ENCODE measurements at places on chromosomes 12 and 14.

DNA sequence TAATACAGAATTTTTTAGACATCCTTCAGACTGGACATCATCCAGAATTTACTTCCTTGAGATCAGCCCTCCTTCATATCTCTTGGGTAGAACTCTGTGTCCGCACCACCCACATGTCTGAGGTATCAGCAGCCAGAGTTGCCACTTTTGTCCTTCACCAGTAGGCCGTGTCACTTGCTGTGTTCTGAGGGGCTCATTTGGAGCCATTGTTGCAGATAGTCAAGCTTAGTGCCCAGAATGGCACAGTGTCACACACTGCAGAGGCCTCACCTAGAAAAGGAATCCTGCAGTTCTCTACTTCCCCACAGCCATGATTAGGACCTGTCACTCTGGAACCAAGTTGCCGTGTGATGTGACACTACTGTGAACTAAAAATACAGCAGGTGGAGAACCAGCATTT is 36.9 kb upstream of the KCNK13 start:
- DNase-seq, result peak; percentile 50

DNA sequence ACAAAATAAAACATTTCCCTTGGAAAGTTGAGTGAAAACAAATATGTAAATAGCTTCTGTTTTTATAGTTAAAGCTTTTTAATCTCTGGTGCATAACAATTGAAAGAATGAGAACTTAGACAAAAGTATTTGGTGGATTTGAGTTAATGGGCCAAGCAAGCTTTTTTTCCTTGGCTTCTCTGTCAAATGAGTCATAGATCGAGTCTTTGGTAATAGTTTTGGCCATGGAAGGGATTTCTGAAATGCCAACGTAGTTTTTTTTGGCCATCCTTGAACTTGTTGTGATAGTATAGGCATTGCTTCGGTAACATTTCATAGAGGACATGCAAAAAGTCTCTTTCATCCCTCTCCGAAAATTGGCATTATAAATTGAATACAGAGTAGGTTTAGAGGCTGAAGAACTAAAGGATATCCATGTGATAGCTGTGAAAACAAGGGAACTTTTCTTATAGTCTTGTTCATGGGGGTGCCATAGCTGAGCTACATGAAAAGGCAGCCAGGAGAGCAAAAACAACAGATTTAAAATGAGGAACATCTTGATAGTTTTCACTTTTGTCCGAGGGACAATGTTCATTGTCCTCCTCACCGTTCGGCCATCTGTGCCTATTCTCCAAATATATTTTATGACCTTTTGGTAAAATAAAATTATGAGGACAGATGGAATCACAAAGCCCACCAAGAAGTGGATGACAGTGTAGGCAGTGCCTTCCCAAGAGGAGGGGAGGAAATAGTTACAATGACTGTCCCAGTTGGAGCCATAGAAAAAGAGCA is 34.7 kb downstream of the GPR19 start:
- DNase-seq, result no peak

- no peak for DNase-seq
These were observed 18.5 kb upstream of the PMCH start for GRCh38 chr12:102215992-102216691.

DNA sequence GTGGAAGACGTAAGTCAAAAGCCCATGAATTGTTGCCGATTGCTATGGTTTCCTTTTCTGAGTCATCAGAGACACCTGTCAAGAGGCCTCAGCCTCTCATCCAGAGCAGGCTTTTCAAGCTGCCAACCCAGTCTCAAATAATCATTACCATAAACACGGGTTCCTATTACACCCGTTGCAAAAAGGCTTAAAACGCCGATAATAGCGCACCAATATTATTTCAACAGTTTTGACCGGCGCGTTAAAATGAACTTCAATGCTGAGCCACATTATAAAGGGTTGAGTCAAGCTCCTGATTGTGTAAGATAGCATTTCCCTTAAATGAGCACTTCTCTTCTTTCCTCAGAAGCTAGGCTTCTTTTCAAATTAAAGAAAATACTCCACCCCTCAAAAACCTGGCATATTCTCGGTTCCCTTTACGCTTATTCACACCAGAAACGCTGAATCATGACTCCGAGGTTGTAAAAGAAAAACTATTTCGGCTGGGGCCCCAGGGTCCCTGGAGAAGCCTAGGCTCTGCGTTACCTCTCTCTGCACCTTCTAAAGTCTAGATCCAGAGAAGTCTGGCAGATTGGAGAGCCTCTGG is 1.4 kb downstream of the TMTC1 start:
- DNase-seq, result peak; percentile 68

- DNase-seq, result no peak
These were observed 365.9 kb upstream of the NOVA1 start for GRCh38 chr14:26963711-26964110.

- DNase-seq, result peak; percentile 41
These were observed 79.9 kb downstream of the ARF6 start for GRCh38 chr14:49972823-49973222.

GRCh38 chr14:35549551-35549950 is 15.6 kb downstream of the INSM2 start:
- no peak for DNase-seq

GRCh38 chr14:23399591-23399990 is 8.5 kb downstream of the MYH6 start:
- DNase-seq, result no peak

DNA sequence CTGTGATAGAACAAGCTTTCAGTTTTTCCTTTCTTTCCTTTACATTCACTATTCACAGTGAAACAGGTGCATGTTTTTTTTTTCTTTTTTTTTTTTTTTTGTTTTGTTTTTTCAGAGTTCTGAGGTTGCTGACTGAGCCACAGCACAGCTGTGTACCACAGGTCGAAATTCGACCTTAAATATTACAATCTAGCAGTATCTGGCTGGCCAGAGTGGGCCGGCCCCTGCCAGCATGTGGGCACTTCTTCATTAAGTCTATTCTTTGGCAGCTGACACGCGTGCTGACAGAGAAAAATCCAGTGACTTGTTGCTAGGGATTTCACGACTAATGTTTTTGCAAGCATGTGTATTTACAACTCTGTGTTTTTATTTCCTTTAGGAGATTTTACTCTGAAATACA is 33.9 kb downstream of the FBXO33 start:
- peak; percentile 37 for DNase-seq

DNA sequence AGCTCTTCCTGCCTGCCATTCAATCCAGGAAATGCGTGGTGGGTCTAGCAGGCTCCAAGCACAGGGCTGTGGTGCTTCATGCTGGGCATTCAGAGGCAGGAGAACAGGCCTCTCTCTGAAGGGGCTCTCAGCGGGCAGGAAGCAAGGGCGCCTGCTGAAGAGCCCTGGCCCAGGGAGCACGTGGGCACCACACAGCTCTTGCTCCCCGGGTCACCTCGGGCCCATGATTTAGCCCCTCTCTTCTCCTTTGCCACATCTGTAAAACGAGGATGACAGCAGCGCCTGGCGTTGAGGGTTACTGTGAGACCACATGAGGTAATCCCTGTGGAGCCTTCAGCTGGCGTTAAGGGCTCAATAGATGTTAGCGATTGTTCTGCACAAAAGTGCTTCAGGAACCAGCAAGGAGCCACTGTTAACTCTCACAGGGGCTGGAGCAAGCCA is 37.6 kb upstream of the SPTLC2 start:
- DNase-seq, result no peak

- no peak for DNase-seq
These were observed 149.4 kb downstream of the ADGRD1 start for GRCh38 chr12:131102991-131103668.

DNA sequence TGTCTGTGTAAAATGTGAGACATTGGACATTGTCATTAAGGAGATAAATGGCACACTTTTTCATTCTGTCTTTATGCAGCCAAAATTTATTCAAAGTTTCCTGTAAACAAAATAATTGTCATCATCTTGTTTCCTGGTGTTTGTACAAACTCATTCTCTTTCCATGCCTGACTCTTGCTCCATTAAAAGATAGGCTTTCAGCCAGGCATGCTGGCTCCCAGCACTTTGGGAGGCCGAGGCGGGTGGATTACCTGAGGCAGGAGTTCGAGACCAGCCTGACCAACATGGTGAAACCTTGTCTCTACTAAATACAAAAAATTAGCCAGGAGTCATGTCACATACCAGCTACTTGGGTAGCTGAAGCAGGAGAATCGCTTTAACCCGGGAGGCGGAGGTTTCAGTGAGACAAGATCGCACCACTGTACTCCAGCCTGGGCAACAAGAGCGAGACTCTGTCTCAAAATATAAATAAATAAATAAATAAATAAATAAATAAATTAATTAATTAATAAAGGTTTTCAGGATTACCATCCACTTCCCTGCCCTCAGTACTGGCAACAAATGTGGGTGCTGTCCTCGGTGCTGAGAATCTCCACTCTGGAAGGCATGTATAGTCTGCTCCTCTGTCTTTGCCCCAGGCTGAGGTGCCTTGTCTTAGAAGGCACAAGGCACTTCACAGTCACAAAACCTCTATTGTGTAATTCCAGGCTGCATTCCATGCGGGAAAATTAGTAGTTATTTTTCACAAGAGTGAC is 83.2 kb downstream of the PAH start:
- no peak for DNase-seq

Measured in NCI-H2171 treated with DMSO at 0.1 percent for 48 hours (cell line).